ENCODE measurements at places on chromosomes 7 and 10.

DNA sequence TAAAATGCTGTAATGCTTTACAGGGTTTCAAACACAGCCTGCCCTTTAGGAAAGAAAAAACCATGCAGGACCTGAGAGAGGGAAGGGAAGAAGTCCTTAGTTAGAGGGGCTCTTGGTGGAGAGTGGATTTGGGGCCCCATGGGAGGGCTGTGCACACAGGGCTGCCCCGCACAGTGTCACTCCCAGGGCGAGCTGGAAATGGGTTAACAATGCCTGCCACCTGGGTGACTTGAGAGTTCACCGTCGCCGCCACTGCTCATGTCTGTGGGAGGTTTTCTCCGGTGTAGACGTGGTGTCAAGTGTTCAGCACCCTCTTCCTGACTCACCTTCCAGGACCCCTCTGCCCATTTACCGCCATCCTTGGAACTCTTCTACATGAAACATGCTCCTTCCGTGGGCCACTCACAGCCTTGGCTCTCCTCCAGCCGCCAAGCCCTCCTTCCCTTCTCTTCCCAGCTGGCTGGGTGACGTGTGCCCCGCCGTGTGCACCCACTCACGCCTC lies 686.4 kb downstream of the SDK1 start:
- no peak for DNase-seq

DNA sequence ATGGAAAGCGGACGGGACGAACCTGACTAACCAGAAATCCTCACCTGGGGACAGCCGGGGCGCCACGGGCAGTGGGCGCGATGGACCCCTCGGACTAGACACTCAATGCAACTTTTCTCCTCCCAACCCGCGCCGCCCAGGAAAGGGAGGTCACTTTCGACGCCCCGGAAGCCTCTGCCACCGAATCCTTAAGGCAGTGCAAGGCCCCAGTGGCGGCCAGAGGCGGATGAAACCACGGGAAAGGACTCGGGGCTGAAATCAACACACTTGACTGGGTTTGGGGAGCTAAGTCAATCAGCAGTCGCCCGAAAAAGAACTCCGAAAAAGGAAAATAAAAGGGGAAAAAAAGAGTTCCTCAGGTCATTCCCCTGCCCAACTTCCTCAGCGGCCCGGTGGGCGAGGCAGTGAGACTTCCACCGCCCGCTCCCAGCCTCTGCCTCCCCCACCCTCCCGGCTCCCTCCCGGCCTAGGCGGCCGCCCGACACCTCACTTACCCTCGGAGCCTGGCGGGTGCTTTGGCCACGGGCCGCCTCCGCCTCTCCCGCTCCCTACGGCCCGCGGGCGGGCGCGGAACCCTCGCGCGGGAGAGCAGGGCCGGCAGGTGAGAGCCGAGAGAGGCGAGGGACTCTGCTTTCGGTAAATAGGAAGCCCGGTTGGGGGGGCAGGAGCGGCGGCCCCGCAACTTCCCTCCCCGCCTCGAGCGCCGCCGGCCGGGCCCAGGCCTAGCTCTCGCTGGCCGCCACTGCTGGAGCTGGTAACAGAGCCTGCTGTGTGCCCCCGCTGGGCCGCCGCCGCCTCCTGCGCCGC lies 518 bp downstream of the WAPL start:
- DNase-seq: peak; percentile 74

DNA sequence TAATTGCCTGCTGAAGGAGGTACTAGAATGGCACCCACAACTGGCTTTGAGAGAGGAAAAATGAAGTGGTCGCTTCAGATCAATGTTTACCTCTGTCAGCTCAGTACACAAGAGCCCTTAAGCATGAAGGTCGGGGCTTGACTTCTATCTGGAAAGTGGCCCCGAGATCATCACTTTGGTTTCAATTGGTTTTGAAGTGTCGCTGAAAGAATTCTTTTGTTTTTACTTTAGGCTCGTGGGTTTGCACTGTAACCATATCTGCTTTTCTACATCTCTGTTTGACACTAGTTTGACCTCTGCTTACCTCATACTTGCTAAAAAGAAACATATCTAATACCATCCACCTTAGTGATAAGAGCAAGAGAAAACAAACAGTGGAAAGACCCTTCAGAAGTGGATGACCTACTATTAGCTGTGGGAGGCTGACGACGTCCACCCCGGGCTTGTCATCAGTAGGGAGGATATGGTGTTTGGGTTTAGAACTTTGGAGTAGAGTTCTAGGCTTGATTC lies 361.8 kb downstream of the GATA3 start:
- DNase-seq: no peak

- peak; percentile 95 for DNase-seq
Observed at GRCh38 chr7:80918909-80919721, at the start of gene SEMA3C. Gene SEMA3C (minus strand): TSS chr7:80919051. CDS start chr7:80916781, 2,270 bp downstream.
